Glomerular endothelial cell (primary cell): ENCODE measurements at places on chromosomes 7 and 10. TPM values are rescaled to one million over a fixed set of nuclear protein-coding genes. Genes with fewer than 3 reads are reported as not detected.

The CALCR gene
- not detected in 2 replicates for total RNA-seq

The CNTNAP2 gene
- total RNA-seq: under 0.01 and 0.97 TPM in 2 replicates

The GHITM gene
- 111 and 140 TPM in 2 replicates for total RNA-seq

The MNX1 gene
- 0.10 TPM in 1 of 2 replicates, not detected in the other for total RNA-seq

The ANKRD7 gene
- not detected in 2 replicates for total RNA-seq

The ATOH7 gene
- not detected in 2 replicates for total RNA-seq

The RAPGEF5 gene
- 121 and 230 TPM in 2 replicates for total RNA-seq

The RASA4 gene
- total RNA-seq: 22.0 and 30.1 TPM in 2 replicates

The HOXA2 gene
- total RNA-seq: 0.24 and 0.82 TPM in 2 replicates

The VIPR2 gene
- total RNA-seq: not detected in 2 replicates

The INHBA gene
- total RNA-seq: 20.2 and 53.6 TPM in 2 replicates

DNA sequence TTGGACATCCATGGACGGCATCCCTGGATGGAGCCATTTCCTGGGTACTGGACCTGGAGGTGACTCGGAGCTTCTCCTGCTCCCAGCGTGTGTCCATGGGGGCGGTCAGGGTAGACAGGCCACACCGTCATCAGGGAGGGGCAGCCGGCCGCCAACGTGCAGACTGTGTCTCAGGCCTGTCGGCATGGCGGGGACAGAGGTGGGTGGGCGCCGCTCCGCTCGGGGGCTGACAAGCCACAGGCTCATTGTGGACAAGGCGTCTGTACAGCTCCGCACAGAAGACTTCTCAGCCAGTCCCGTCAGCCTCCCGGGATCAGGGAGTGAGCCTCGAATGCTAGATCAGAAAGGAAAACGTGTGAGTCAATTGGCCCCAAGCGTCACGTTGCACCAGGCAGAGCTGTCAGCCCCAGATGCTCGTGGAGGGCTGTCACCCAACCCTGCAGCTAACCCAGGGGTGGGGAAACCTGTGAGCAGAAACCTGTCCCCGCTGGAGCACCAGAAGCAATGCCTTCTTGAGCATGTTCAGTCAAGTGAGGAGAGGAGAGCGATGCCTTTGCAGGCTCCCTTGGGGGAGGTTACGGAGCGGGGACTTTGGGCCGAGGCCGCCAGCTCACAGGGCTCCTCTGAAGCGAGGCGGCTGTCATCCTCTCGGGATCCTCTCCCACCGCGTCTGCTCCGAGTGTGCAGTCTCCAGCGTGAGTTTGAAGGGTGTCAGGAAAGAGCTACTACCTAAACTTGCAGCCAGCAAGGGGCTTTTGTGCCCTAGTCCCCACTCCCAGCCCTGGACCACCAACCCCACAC is 16.0 kb upstream of the DPYSL4 start:
- no peak for DNase-seq

- DNase-seq: no peak
Measured at GRCh38 chr10:11522821-11523245, 88.6 kb downstream of the USP6NL start.

- DNase-seq: no peak
Measured at GRCh38 chr10:5385224-5385623, 19.4 kb downstream of the TUBAL3 start.

GRCh38 chr7:69049326-69049725 is 548.9 kb upstream of the AUTS2 start:
- DNase-seq: no peak

- no peak for DNase-seq
Measured at GRCh38 chr7:151631570-151631952, 111.9 kb upstream of the RHEB start.

DNA sequence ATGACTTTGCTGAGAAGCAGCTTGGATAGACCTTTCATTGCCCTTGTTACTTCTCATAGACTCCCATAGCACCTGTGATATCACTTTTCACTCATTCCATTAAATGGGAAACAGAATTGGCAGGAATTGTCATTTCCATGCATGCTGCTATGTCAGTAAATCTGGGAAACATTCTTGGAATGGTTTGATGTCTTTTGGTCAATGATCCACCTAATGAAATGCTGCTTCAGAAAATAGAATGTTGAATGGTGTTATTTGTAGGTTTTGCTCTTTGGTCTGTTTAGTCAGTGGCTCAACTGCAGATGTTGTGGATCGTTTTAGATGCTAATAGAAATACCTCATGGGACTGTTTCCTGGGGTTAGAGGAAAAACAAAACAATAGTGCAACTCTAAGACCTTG is 127.8 kb downstream of the PLPP4 start:
- DNase-seq: no peak

GRCh38 chr7:47941136-47941844 is 7.0 kb downstream of the PKD1L1 start:
- DNase-seq: peak; percentile 78

DNA sequence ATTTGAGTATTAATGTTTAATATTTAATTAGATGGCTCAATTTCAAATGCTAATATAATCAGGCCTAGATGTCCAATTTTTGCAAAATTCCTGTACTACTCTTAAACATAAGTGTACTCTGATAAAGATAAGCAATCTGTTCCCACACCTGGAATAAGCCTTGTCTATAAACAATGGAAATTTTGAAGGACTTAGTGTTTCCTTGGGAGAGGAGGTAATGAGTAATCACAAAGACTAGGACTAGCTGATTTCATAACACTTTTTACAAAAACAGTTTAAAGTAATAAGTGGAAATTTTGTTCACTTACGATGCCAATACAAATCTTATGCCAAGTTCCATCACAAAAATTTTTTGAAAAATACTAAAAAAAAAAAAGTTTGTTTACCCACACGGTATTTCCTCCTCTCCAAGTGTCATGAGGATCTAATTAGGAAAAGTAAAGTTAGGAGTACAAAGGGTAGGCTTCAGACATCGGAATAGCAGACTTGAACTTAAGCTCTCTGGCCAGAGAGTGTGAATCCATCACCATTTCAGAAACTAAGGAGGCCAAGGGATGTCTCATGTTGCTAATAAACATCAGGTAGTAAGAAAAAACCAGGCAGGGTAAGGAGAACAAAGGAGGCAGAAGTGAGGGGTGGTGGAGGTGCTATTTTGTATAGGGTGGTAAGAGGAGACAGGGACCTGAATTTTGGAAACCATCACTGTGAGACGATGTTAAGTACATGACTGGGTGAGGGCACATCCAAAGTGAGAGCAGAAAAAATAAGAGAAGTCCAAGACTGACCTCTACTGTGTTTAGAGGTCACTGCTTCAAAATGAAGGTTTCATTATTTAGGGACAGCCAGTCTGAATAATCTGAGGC is 61.3 kb downstream of the RAPGEF5 start:
- peak; percentile 22 for DNase-seq

DNA sequence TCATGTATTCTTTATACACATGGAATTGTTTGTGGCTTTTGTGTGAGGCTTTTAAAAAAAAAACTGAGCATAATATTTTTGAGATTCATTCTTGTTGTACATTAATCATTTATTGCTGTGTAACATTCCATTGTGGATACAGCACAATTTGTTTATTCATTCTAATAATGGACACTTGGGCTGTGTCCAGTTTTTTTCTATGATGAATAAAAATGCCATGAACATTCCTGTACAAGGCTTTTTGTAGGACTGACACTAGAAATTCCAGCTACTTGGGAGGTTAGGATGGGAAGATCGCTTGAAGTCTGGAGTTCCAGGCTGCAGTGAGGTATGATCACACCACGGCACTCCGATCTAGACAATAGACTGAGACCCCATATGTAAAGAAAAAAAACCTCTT is 254.3 kb upstream of the CACNA2D1 start:
- peak; percentile 14 for DNase-seq

- DNase-seq: no peak
Measured at GRCh38 chr7:30911561-30911969, at the start of gene AQP1. TSS of gene AQP1 (plus strand) at chr7:30911853. CDS start at chr7:30911910, 57 bp downstream.

- no peak for DNase-seq
Measured at GRCh38 chr7:114885836-114886235, 36.1 kb upstream of the MDFIC start.

GRCh38 chr7:83476511-83477050 is 172.4 kb downstream of the SEMA3E start:
- DNase-seq: no peak

DNA sequence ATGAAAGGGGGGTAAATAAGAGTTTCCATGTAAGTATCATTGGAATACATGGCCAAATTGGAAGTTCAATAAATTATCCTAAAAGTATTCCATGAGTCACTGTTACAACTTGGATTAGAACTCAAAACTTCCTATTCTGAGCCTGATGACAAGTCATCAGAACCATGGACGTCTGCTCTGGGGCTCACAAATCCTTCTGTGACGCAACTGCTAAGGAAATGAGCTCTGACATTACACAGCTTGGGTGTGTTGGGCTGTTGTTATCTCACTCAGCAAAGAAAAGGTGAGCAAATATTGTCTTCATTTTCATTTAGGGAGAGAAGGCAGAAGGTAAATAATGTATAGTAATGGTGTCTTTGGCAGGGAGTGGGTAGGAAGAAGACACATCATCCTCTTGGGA is 214.8 kb upstream of the ADO start:
- DNase-seq: no peak
